ENCODE measurements at places on chromosomes 1 and 21. TPM values are rescaled to one million over a fixed set of nuclear protein-coding genes. Genes with fewer than 3 reads are reported as not detected.

- DNase-seq: no peak
These were observed 40.4 kb downstream of the UBR4 start for GRCh38 chr1:19169642-19170041.

- no peak for DNase-seq
These were observed 12.0 kb upstream of the RYR2 start for GRCh38 chr1:237029850-237030535.

GRCh38 chr1:174761335-174761734 lies 238.4 kb upstream of the CACYBP start:
- DNase-seq: no peak

- no peak for DNase-seq
These were observed 114.6 kb downstream of the IER5 start for GRCh38 chr1:181202986-181203555.

GRCh38 chr1:10903821-10904220 lies 107.4 kb upstream of the CASZ1 start:
- DNase-seq: peak; percentile 33

- no peak for DNase-seq
These were observed 164.7 kb downstream of the CLIC6 start for GRCh38 chr21:34833465-34833864.

GRCh38 chr21:25243808-25244207 lies 363.5 kb downstream of the MRPL39 start:
- DNase-seq: no peak

GRCh38 chr1:64823691-64824476 lies 79.0 kb downstream of the RAVER2 start:
- peak; percentile 64 for DNase-seq

- DNase-seq: no peak
These were observed 67.2 kb downstream of the TEX35 start for GRCh38 chr1:178580096-178580495.

DNA sequence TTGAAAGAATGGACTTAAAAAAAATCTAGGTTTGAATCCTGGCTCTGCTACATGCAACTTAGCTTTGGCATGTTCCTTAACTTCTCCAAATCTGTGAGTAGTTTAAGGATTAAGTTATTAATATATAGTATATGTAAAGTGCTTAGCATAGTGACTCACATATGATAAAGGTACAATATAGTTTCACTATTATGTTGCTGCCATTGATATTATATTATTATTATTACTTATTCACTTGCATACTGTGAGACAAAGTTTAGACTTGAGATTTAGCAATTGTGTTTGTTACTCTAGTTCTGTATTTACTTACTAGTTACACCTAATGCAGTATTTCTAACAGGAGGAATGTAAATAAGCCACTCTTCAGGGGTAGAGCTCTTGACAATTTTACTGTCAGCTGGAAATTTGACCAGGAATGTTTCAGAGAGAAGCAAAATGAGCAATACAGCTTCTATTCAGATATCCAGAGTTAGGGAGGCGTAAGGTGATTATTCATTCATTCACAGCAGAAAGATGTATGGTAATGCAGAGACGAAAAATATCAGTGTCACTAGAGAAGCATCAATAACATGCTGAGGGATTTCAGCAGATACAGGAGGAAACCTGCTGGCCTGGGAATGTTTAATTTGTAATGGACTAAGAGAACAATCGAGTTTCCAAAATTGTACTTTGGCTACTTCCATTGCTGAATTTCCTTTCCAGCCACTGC lies 25.5 kb downstream of the RGS7 start:
- DNase-seq: no peak

- DNase-seq: peak; percentile 79
These were observed 39.8 kb upstream of the ZC3H12A start for GRCh38 chr1:37434292-37435225.

DNA sequence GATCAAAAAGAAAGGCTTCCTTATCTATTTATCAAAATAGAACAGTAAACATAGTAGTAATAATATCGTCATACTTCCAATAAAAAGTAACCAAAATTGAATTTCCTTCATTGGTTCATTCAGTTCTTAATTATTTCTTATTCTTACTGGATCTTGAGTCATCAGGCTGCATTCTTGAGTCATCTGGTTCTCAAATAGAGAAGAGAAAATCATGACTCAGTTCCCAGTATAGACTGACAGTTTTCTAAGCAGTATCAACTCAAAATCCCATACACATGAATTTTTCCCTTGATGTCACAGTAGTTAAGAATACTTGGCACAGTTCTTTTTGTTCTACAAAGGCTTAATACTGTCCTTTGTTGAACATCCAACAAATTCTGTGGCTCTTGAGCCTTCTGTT lies 626.9 kb upstream of the ADGRL4 start:
- no peak for DNase-seq

DNA sequence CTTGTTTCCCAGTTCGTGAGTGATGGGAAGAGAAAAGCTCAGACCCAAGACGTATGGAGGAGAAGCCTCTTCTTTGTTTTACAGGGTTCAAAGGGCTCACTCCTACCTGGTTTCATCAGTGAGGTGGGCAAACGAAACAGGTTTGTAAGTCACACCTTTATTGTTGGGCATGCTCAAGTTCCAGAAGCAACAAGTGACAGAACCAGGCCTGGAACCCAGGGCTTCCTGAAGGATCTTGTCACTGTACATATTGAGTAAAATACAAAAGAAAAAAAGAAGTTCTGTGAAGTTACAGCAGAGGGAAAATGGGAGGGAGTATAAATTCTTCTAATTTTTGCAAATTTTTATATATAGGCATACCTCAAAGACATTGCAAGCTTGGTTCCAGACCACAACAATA lies 320.9 kb upstream of the PROX1 start:
- DNase-seq: no peak

GRCh38 chr21:29334717-29335428 lies 36.2 kb downstream of the BACH1 start:
- no peak for DNase-seq

DNA sequence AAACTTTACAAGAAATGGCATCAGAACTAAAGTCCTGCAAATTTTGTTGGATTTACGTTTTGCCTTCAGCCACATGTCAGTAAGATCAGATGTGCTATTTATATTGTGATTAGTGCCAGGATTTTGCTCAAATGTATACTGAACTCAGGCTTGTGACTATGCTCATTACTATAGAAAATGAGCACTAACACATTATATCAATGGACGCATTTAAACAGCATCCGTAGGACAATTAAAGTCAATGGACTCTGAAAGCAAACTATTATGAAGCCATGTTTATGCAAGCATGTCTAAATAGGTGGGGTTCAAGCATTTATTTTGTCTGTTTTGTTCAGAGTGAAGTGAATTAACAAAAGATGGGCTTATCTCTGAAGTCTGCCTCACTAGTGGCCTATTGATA lies 20.6 kb upstream of the DDAH1 start:
- DNase-seq: no peak

DNA sequence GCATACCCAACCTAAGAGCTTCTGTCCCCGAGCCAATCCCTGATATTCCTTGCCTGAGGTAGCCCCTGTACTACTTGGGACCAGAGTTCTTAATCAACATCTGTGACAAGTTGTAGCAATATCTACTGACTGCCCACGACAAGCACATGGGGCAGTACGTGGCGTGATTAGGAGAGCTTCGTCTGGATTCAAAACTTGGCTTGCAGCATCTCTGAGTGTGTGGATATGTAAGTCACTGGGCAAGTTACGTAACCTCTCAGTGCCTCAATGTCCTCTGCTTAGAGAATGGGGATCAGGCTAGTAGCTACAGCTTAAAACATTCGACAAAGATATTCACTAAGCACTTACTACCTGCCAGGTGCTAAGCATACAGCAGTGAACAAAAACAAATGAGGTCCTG lies 5.0 kb downstream of the HSPG2 start:
- no peak for DNase-seq

- DNase-seq: no peak
These were observed 94.0 kb upstream of the NGF start for GRCh38 chr1:115432061-115432460.

DNA sequence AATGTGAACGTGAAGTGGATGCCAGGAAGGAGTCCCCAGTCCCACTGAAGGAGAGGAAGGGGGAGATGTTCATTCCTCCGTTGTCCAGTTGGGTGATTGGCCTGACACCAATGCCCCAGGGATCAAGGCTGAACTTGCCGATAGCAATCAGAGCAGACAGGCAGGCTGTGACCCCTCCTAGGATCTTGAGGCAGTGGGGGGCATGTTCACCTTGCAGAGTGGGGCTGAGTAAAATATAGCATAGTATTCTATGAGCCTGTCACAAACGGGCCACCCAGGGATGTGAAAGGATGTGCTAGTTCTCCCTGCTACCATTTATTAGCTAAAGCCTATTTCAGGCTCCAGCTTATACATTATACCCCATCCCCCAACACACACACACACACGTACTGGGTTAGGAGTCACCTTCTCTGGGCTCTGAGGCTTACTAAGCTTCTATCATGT lies 80.7 kb upstream of the CD34 start:
- DNase-seq: no peak

GRCh38 chr1:37703061-37703460 lies 10.7 kb downstream of the CDCA8 start:
- DNase-seq: no peak

GRCh38 chr21:42530167-42530518 lies 16.5 kb downstream of the SLC37A1 start:
- DNase-seq: peak; percentile 60

- DNase-seq: no peak
These were observed 90.7 kb downstream of the MT1HL1 start for GRCh38 chr1:236913371-236914037.

Gene FMN2
- total RNA-seq: not detected

Gene OPRD1
- total RNA-seq: not detected

Gene ABCA4
- not detected for total RNA-seq

Gene FBLIM1
- 0.05 TPM for total RNA-seq

Gene CAMK1G
- total RNA-seq: 0.69 TPM

Gene TINAGL1
- not detected for total RNA-seq

Gene ZBTB8B
- total RNA-seq: not detected

Measured in activated CD4-positive, alpha-beta memory T cell treated with anti-CD3 and anti-CD28 coated beads for 36 hours (primary cell).